Neural progenitor cell (in vitro differentiated cells): ENCODE measurements at places on chromosomes 7 and 10.

DNA sequence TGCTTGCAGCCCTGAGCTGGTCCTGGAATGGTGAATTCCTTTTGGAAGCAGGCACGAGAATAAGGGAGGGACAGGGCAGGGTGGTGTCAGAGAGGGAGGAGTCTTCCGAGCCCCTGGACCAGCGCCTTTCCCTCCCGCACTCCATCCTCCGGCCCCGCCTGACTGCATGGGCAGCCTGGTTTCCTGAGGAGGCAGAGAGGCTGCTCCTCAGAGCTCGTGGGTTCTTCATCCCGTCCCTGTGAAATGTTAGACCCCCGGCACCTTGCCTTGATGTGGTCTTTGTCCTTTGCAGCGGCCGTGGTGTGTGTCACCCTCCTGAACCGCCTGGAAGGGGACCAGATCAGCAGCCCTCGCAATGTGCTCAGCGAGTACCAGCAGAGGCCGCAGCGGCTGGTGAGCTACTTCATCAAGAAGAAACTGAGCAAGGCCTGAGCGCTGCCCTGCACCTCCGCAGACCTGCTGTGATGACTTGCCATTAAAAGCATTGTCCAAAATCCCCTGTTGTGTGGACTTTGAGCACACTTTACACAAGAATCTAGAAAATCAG is 18.9 kb downstream of the UPP1 start:
- no peaks in the 10 kb centered on the region for H3K36me3 ChIP-seq
- H3K4me1 ChIP-seq: no peaks in the 10 kb centered on the region
- no peak for DNase-seq

- peaks cover 4% of the 10 kb centered on the region for H3K4me1 ChIP-seq
- H3K36me3 ChIP-seq: no peaks in the 10 kb centered on the region
- DNase-seq: no peak
- H3K27me3 ChIP-seq: no peaks in the 10 kb centered on the region
- H3K4me3 ChIP-seq: no peak overlapping the region
Measured at GRCh38 chr10:132616170-132616995, 78.8 kb downstream of the INPP5A start.

DNA sequence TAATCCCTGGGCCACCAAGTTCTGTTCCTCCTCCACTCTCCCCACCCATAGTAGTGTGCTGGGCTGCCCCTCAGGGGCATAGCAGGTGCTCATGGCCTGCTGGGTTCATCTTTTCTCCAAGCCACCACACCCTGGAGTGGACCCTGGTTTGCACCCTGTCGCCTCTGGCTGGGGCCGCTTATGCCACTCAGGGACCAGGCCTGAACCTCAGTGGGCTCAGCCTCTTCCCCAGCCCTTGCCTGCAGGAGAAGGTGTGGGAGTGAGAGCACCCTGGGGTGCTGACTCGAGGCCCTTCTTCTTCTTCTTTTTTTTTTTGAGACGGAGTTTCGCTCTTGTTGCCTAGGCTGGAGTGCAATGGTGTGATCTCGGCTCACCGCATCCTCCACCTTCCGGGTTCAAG is 10.2 kb downstream of the CLIP2 start:
- no peaks in the 10 kb centered on the region for H3K36me3 ChIP-seq
- no peak overlapping the region for H3K4me3 ChIP-seq
- no peaks in the 10 kb centered on the region for H3K27me3 ChIP-seq
- DNase-seq: no peak
- no peak overlapping the region for H3K27ac ChIP-seq
- H3K4me1 ChIP-seq: no peaks in the 10 kb centered on the region

GRCh38 chr7:84302949-84303348 is 108.4 kb upstream of the SEMA3A start:
- no peaks in the 10 kb centered on the region for H3K4me1 ChIP-seq
- H3K4me3 ChIP-seq: no peak overlapping the region
- H3K36me3 ChIP-seq: no peaks in the 10 kb centered on the region
- H3K27ac ChIP-seq: no peak overlapping the region
- no peak for DNase-seq
